ENCODE measurements at places on chromosomes 16 and 17.

DNA sequence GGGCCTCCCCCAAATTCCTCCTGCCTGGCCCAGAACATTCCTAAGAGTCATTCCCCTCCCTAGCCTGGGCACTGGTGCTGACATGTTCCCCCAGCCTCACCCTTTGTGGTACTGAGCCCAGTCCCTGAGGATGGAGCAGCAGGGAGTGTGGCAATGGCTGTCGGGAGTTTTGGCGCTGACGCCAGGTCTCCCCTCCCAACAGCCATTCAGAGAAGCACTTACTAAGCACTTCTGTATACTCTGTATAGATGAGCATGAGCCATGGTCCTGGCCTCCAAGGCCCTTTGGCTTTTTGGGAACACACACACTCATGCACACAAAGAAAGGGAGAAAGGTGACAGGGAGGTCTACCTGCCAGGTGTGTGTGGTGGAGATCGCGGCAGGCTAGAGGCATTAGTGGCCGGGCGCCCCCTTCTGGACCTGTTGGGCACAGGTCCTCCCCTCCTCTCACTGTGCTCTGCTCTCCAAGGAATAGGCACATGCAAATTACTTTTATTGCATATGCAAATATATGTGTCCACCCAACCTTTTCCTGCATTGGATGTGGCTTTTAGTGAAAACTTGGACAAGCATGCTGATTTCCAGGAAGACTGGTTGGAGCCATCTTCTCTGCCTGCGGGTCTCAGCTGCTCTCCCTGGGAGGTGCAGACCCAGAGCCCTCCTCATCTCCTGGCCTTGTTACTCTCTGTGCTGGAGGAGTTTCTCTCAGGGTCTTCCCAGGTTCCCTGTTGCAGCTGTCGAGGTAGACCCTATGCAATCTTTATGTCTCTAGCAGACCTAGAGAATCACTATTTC lies 17.4 kb upstream of the C17orf107 start:
- peak; percentile 48 for DNase-seq

GRCh38 chr17:15470536-15470935 lies 3.1 kb upstream of the CDRT4 start:
- DNase-seq, result no peak

GRCh38 chr16:17333229-17333628 lies 137.5 kb downstream of the XYLT1 start:
- no peak for DNase-seq

- DNase-seq, result no peak
Observed at GRCh38 chr16:49292413-49292812, 10.8 kb upstream of the CBLN1 start.

GRCh38 chr16:11536104-11536866 lies 50.4 kb downstream of the LITAF start:
- no peak for DNase-seq

DNA sequence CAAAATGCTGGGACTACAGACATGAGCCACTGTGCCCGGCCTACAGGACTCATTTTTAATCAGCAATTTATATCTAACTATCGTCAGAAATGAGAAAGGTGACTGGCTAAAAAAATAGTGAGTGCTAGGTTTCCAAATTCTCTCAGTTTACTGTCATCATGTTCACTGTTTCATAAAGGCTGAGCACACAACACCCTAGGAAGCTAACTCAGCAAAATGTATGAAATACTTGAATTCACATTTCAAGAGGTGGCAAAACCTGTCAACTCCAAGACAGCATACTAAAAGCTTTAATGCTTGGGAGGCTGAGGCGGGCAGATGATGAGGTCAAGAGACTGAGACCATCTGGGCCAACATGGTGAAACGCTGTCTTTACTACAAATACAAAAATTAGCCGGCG lies 16.7 kb downstream of the WDR45B start:
- DNase-seq, result no peak

DNA sequence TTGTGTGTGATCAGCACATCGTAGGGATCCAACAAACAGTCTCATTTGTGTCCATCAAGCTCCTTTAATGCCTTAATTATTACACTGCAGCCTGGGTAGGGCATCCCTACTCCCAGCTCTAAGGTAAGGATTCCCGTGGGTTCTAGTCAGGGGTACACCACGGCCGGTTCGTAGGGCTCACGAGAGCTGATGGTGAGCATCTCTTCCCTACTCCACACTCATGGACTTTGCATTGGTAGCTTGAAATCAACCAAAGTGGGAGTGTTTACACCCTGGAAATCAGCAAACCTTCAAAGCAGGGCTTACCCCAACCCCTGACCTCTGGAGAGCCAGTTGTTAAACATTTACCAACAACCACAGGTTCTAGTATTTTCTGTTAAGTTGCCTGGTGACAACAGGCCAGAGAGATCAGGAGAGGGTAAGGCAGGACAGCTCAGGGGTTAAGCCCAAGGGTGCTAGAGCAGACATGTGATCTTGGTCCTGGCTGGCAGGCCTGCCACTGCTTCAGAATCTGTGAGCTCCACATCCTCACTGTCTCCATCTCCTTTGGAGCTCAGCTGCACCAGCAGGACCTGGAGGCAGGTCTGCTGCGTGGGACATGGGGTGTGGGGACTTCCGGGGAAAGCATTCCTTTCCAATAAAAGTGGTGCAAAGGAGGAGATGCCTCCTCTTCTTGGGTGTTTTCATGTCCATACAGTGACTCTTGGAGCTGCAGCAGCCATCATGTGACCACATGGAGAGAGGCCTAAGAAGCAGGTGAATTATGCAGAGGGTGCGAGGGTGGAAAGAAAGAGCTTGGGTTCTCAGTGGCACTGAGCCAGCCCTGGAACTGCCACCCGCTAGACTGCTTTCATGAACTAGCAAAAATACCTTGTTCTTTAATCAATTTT lies 36.1 kb upstream of the ZCCHC14 start:
- DNase-seq, result no peak

GRCh38 chr17:47119746-47120520 lies 69.2 kb downstream of the CDC27 start:
- peak; percentile 86 for DNase-seq

DNA sequence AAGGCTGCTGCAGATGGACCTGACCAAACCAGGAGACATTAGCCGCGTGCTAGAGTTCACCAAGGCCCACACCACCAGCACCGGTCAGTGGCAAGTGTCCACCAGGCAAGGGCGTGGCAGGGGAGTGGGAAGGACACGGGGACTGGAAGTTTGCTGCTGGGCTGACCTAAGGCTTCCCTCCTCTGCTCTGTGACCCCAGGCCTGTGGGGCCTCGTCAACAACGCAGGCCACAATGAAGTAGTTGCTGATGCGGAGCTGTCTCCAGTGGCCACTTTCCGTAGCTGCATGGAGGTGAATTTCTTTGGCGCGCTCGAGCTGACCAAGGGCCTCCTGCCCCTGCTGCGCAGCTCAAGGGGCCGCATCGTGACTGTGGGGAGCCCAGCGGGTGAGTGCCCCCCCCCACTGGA lies 4.8 kb downstream of the HSD11B2 start:
- DNase-seq, result no peak

DNA sequence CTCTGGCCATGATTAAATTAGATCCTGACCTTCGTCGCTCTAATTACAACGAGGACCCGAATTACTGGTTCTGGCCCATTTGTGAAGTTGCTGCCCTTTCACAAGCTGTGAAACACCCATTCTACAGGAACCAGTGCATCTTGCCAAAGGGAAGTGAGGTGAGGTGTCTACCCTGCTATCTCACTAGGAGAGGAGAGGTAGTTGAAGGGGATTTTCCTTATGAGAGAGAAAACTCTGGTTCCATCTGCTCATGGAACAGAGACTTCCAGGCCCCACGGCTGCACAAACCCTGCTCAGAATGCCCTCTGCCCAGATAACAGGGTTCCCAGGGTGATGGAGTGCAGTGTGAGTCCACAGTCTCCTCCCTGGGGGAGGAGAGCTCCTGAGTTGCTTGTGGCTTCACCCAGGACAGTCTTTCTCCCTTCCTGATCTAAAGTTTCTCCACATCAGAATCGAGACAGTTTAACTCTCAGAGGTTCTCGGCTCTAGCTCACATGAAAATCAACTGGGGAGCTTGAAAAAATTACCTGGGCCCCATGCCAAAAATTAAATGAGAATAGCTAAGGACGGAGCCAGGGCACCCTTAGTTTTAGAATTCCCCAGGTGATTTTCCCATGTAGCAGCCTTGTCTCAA lies 7.8 kb upstream of the SSTR2 start:
- DNase-seq, result no peak

DNA sequence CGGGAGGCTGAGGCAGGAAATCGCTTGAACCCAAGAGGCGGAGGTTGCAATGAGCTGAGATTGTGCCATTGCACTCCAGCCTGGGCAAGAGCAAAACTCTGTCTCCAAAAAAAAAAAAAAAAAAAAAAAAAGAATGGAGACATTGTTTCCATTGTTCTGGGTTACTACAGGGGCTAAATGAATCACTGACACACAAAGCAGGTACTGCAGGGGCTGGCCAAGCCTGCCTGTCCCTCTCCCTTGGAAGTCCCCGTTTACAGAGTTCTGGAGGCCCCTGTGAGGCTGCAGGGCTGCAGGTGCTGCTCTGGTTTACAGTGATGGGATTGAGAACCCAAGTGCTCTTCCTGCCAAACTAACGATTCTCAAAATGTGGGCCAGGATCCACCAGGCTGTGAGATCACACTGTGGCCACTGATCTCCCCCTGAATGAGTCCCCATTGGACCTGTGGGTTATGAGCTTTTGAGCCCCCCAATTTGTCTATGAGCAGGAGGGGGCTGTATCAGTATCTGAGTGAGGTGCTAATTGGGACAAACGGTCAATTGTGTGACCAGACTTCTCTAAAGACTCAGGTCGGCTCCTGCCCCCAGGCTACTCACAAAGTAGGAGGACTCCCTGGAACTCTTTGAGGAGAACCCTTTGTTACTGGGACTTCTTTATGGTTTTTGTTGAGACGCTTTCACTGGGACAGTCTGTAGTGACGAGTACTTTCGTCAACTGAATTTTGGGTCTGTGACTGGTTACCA lies 39.0 kb downstream of the DNAH17 start:
- no peak for DNase-seq

GRCh38 chr16:82741073-82741615 lies 114.4 kb downstream of the CDH13 start:
- peak; percentile 79 for DNase-seq

GRCh38 chr16:90032674-90033331 lies 13.5 kb upstream of the DBNDD1 start:
- peak; percentile 62 for DNase-seq

DNA sequence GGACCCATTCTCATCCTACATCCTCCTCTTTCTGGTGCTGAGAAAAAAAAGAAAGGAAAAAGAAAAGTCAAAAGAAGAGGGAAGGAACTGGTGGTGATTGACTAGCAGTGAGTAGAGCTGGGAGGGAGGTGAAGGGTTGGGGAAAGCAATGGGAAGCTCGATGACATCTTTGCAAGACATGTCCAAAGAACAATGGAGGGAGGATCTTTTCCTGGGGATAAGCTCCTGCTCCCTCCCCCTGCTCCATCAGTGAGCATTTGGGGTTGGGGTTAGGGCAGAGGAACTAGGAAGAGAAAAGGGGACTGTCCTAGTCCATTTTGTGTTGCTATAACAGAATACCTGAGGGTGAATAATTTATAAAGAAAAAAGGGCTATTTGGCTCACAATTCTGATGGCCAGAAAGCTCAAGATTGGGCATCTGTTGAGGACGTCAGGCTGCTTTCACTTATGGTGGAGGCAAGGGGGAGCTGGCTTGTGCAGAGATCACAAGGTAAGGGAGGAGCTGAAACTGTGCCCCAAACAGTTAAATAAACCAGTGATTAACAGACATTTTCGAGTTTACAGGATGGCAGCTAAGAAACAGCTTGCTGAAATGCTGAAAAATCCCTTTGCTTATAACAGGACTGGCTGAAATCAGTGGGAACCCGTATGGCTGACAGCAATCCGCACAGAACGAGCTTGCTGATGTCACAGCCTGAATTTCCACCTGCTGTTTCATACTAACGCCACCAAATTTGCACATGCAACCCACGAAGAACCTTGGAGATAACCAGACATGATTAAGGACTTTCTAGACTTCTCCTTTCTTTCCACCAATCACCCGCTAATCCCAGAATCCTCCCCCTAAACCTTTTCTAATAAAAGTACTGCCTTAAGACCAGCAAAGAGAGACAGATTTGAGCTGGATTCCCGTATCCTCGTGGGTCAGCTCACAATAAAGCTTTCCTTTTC lies 1.6 kb upstream of the ODF4 start:
- DNase-seq, result no peak

DNA sequence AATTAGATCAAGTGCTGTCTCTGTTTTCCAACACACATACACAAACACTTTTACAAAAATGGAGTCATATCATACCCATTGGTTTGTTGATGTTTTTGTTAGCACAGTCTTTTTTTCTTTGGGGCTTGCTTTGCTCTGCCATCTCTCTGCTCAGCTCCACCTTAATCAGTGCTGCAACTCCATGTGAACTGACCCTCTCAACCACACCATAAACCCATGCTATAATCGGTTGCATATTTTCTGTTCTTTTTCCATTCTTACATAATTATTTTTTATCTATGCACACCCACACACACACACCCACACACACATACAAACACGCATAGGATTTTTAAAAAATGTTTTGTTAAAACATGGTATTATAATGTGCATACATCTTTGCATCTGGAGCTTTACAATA lies 91.0 kb upstream of the CDH13 start:
- DNase-seq, result no peak

DNA sequence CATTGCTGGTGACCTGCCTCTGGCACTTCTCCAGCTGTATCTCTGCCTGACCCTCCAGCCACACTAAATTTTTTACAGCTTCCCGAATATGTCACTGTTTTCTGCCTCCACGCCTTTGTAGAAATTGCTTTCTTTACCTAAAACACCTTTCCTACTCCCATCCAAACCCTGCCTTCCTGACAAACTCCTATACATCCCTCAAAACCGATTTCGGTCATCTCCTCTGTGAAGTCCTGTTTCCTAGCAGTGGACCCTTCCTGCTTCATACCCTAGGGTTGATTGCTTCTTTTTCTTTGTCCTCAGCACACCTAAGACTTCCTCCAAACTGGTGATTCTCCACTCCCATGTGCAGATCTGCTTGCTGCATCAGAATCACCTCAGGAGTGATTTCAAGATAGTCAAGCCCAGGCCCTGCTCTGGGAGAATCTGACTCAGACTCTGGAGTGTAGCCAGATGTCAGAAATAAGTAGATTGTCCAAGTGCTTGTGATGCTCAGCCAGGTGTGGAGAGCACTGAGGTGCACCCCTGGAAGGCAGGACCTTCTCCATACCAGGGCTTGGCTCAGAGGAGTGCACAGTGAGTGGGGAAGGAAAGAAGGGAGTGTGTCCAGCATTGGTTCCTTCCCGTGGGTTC lies 184.2 kb downstream of the COPRS start:
- DNase-seq, result peak; percentile 68

DNA sequence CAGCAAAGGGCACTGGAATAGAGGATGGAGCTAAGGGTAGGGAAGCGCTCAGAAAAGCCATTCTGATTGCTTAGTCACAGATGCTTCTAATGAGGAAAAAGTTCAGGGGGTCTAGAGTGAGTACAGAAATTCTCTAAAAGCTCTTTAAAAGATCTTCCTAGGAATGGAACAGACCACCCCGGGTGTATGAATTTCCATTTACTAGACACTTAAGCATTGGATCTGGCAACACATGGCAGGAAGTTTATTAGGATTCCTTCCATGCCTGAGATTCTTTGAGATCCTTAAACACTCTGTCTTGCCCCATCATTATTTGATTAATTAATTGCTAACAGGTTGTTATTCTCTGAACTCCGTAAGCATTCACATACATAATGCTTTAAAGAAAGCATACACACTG lies 8.5 kb downstream of the KRTAP9-7 start:
- peak; percentile 96 for DNase-seq
